AG04449 (cell line): ENCODE measurements at places on chromosomes 1 and 21.
A peak's percentile ranks its signal among the peaks of the same experiment; 100 is the strongest.

- DNase-seq, result no peak
Observed at GRCh38 chr1:109113590-109114341, at the start of gene ELAPOR1. Gene ELAPOR1 (plus strand): TSS chr1:109114115. CDS start chr1:109114184, 69 bp downstream.

- DNase-seq, result no peak
Observed at GRCh38 chr1:150560011-150560438, 10.8 kb downstream of the ADAMTSL4 start.

DNA sequence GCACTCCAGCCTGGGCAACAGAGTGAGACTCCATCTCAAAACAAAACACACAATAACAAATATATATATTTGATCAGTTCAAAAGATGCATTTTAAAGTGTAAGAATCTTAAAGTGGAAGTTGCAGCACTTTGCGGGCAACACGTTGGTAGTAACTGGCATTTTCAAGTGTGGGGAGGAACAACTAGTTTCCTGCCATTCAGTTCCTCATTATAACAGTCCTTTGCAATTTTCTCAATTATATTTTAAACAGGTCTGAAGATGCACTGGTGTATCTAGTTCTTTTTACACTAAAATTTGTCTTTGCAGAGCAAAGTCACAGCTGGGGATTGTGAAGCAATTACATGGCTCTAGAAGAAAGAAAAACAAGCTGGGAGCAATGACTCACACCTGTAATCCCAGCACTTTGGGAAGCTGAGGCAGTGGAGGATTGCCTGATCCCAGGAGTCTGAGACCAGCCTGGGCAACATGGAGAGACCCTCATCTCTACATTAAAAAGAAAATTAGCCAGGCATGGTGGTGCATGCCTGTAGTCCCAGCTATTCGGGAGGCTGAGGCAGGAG, 25.3 kb downstream of the RRAGC start:
- DNase-seq, result no peak

DNA sequence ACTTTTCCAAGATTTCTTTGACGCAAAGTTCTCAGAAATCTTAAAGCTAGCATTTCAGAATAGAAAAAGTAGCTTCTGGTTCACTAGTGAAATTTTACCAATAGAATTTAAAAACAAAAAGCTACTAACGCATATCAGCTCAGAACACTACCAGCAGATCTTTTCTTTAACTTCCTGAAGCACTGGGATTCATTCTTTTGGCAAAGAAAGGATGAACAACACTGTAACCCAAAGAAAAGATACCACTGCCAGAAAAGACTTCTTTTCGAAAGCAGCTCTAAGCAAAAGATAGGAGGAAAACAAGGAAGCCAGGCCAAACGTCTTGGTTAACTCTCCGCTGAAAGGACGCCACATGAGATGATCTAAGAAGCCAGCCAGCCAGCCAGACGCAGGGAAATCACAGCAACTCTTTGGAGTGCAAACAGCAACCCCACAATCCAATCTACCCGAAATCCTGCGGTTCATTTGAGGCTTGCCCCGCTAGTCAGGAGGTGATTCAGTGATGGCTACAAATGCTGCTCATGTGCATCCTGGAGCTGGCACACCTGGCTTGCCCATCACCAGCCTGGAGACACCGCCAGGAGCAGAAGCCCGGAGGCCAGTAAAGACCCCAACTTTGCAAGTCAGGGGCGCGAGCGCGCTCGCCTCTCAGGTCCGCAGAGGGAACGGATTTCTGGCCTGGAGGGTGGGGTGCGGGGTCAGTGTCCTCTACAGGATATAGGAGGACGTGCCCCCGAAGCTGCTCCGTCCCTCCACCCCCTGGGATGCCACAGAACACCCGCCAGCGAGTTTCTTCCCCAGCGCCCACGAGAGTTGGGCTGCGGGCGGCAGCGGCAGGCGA, 812 bp downstream of the NBPF1 start:
- peak; percentile 72 for DNase-seq

DNA sequence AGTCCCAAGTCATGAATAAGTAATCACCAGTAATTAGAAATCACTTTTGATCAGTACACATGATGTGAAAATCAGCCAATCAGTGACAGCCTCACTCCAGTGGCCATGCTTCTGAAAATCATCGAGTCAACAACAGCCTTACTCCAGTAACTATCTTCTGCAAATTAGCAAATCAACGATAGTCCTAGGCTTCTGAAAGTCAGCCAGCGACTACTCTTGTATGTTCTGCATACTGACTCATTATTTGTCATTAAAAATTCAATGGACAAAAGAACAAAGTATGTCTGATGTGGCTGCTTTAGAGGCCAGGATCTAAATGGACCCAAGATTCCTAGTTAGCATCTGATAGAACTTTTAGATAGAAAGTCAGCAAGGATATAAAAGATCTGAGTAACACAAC, 102.5 kb downstream of the GPR52 start:
- DNase-seq, result no peak

- DNase-seq, result no peak
Observed at GRCh38 chr1:231667896-231668506, 41.4 kb downstream of the DISC1 start.

- no peak for DNase-seq
Observed at GRCh38 chr21:36038701-36039497, 21.4 kb downstream of the SETD4 start.

DNA sequence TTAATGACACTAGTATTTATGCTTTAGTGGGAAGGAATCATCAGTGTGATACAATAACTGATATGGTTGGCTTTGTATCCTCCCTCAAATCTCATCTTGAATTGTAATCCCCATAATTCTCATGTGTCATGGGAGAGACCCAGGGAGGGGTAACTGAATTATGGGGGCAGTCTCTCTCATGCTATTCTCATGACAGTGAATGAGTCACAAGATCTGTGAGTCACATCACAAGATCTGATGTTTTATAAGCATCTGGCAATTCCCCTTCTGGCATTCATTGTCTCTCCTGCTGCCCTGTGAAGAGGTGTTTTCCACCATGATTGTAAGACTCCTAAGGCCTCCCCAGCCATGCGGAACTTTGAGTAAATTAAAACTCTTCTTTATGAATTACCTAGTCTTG, 1760.3 kb downstream of the NCAM2 start:
- DNase-seq, result no peak

GRCh38 chr21:43812139-43812821, 22.9 kb downstream of the RRP1 start:
- DNase-seq, result no peak

DNA sequence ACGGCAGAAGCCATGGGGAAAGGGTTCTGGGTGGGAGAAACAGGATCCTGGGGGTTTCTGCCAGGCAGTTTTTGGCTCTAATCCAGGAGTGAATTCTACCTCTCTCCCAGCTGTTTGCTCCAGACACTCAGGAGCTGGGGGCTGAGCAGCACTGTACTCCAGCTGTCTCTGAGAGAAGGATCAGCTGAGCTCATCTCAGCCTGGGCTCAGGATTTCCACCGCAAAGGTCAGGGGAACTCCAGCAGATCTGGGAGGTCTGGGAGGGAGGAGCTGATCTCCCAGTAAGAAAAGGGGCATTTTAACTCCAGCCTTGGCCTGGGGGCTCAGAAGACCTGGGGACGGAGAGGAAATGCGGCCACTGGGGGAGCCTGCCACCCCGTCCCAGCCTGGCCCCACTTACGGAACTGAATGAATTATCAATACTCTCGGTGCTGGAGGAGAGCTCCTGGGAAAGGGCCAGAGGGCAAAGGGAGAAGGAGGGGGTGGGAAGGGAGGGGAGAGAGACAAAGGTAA, 17.3 kb downstream of the PI4KB start:
- no peak for DNase-seq

GRCh38 chr21:46045154-46045553, 52.8 kb upstream of the COL6A2 start:
- DNase-seq, result no peak

DNA sequence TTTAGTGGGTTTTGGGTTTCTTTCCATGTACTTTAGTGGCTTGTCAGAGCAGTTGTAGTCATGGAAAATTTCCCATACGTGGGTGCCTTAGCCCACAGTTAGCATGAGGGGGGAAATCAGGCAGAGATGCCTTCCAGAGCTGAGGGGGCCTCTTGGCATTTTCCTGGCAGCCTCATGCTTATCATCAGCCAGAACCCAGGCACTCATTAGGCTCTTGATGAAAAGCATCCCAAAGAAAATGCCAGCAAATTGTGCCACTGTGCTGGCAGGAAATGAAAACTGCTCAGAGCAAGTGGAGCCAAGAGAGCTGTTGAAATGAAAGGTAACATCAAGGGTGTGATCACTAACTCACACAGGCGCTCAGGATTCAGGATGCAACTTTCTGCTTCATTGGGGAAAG, 128.0 kb downstream of the TNNI3K start:
- DNase-seq, result no peak

- no peak for DNase-seq
Observed at GRCh38 chr1:204688776-204689175, 3.2 kb upstream of the LRRN2 start.

- peak; percentile 5 for DNase-seq
Observed at GRCh38 chr1:62530516-62531154, 66.7 kb upstream of the ANGPTL3 start.

- no peak for DNase-seq
Observed at GRCh38 chr21:41762753-41763152, 4.1 kb downstream of the RIPK4 start.

- no peak for DNase-seq
Observed at GRCh38 chr1:18058206-18058921, 49.2 kb upstream of the IGSF21 start.

- no peak for DNase-seq
Observed at GRCh38 chr21:38830671-38831525, 25.2 kb downstream of the ETS2 start.

- no peak for DNase-seq
Observed at GRCh38 chr1:1374589-1374928, 448 bp downstream of the AURKAIP1 start.

DNA sequence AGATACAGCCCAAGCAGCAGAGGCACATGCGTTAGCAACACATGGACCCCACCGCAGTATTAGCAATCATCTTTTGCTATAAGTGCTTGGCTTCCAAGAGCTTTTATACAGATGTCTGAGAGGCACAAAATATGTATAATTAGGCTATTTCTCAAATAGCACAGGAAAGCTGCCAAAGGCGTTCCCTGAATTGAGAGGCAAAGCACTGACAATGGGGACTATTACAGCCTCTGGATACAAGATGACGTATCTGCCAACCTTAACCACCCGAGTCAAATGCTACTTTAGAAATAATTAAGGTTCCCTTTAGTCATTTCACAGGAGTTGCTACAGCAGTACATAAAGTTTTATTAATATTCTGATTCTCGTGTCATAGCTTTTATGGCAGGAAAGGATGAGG, 6.4 kb downstream of the STMN1 start:
- no peak for DNase-seq

- DNase-seq, result no peak
Observed at GRCh38 chr1:224377676-224378006, 21.0 kb downstream of the CNIH4 start.

DNA sequence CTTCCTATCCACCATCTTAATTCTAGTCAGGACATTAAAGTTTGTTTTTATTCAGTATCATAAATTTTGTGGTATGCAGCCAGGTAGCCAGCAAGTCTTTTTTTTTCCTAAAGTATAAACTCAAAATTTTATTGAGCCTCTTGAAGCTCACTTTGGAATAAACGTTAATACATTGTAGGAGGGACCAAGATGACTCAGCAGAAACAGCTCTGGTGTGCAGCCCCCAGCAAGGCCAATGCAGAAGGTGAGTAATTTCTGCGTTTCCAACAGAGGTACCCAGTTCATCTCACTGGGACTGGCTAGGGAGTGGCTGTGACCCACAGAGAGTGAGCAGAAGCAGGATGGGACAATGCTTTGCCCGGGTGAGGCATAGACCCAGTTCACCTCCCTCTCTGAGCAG, 9.7 kb upstream of the OR2M3 start:
- no peak for DNase-seq

DNA sequence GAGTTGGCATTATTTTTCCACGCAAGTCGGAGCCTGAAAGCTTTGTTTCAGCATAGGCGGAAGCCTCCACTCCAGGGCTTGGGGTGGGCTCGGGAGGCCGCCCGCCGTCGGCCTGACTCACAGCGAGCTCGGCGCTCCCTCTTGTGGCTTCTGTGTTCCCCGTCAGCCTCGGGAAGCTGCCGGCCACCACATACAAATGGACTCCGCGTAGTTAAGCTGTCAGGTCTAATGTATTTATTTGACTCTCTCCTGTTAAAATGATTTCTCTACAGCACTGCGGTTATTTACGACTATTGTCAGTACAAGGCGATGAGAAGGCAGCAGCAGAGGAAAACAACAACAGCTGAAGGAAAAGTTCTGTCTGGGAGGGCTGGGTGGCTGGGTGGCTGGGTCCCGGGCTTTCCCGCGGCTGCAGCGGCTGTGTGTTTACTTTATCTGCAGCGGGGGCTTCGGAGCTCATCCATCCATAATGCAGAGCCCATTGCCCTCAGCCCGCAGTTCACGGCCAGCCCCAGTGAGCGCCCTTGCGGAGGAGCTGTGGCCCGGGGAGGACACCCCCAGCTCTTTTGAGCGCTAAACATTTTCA, 375.7 kb upstream of the CAMK1G start:
- DNase-seq, result peak; percentile 4

GRCh38 chr1:15948595-15949452, 27.1 kb downstream of the ZBTB17 start:
- peak; percentile 69 for DNase-seq

DNA sequence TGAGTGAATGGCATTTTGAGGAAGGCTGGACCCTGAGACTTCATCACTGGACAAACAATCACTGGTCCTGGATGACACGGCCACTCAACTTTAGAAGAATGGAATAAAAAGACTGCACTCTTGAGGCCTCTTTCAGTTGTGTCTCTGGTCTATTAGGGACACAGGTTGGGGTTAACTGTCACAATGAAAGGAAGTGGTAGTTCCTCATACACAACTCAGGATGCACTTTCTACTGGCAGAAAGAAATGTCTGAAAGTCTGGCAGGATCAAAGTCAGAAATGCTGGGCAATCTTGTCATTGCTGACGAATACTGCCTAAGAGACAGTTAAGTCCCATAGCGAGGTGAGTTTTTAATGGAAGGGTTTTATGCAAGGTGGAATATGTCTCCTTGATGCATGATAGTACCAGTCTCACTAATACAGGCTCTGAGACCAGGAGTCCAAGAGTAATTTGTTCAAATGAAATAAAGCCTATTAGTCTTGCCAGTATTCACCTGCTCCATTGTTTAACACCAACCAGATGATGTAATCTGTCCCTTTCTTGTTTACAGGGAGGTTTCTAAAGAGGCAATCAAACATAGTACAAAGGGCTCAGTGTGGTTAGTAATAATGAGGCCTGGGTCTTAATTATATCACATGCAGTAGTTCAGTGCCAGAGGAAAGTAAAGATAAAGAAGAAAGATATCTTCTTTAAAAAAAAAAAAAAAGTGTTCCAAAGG, 11.2 kb upstream of the RRP15 start:
- no peak for DNase-seq

GRCh38 chr1:98975113-98975512, 29.5 kb downstream of the PLPPR5 start:
- DNase-seq, result no peak

DNA sequence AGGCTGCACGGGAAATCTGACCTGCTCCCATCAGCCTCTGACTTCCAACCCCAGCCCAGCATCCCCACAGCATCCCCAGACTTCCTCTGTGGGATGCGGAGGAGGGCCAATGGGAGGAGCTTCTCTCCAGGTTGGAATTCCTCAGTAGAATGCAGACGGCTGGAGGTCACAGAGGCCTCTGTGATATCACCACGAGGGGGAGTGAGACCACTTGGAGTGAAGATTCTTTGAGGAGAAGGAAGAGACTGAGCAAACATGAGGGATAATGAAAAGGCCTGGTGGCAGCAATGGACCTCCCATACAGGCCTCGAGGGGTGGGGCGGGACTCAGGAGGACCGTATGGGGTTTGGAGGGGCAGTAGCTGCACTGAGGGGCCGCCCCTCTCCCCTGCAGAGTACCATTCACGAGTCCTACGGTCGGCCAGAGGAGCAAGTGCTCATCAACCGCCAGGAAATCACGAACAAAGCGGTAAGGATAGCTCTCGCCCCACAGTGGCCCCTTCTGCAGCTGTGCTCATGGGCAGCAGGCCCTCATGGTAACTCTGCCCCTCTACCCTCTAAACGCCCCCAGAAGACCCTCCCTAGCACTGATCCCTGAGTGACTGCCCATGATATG, at the start of gene CATSPER4:
Gene CATSPER4 (plus strand): TSS at position 230 of the 615 bp plus-strand sequence. CDS start 26 bp downstream, at position 256.
- no peak for DNase-seq
